ENCODE measurements at places on chromosomes 1 and 21. TPM values are rescaled to one million over a fixed set of nuclear protein-coding genes. Genes with fewer than 3 reads are reported as not detected.
A peak's percentile ranks its signal among the peaks of the same experiment; 100 is the strongest.

DPT gene
- total RNA-seq, result not detected

METTL13 gene
- total RNA-seq, result 64.2 TPM

UBE2Q1 gene
- total RNA-seq, result 36.7 TPM

IL12RB2 gene
- not detected for total RNA-seq

KAZN gene
- total RNA-seq, result 7.0 TPM

VWA5B1 gene
- not detected for total RNA-seq

IL19 gene
- not detected for total RNA-seq

DNA sequence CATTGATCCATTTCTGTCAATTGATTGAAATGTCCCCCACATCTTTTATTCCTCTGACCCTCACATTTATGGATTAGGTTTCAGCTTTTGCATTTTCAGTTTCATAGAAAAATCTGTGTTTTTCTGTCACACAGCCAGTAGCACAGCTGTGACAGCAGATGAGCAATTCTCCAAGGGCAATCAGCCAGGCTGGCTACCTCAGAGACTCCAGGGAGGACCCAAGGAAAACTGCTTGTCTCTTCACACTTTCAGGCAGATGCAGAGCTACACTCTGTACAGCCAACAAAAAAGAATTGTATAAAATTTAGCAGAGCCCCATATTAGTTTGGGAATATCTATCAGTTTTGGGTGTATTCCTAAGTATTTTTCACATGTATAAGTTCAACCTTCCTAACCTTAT, 257.2 kb downstream of the LRRC7 start:
- no peak for DNase-seq

- peak; percentile 82 for DNase-seq
These were observed 1.3 kb upstream of the RC3H1 start for GRCh38 chr1:174023440-174023839.

GRCh38 chr1:55639051-55639450, 423.9 kb upstream of the USP24 start:
- DNase-seq, result no peak

DNA sequence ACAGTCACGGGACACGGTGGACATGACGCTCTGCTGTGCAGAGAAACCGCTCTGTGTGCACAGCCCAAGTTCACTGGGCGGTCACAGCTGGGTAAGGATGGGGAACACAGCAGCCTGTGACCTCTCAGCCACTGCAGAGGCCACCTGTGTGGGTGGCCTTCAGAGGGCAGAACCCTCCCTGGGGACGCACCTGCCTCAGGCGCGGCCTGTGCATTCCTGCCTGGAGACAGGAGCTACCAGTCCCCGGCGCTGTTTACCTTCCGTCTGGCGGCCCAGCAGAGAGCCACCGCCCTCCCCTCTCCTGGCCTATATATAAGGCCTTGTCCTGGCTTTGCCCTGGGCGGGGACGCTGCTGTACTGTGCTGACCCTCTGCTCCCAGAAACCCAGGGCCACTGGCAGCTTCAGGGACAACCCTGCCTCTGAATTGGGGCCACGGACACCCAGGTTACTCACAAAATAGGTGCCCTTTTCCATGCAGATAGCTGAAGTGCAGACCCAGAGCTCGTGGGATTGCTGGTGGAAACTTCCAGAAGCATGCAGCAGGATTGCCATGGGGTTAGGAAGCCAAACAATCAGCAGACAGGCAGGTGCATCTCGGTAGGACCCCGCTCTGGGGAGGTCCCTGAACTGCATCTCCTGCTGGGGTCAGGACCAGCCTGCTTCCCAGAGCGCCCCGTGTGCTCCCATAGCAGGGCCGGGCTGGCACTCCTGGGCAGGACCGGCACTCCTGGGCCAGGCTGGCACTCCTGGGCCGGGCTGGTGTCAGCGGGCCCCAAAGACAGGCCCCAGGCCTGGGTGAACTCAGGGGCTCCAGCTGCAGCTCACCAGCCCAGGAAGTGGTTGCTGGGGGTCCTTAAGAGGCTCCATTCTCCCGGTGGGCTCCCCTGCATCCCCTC, 83.6 kb downstream of the SIK1 start:
- peak; percentile 91 for DNase-seq

DNA sequence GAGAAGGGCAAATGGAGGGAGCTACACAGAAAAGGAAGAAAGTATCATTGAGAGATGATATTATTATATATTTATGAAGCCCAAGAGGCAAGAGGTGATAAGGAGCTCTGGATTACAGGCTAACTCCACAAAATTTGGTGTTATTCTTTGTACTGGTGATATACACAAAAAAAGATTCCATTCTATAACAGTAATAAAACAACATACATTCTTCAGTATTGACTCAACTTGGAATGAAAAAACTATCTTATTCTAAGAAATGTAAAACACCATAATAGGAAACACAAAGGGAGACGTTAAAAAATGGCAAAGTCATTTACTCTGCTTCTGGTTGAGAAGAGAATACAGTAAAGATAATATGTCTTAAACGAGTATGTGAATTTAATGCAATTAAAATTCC, 99.4 kb downstream of the TEX35 start:
- no peak for DNase-seq

- DNase-seq, result no peak
These were observed 2.5 kb downstream of the AGO4 start for GRCh38 chr1:35810096-35810881.

- no peak for DNase-seq
These were observed 28.4 kb upstream of the TIAM1 start for GRCh38 chr21:31372471-31372765.

DNA sequence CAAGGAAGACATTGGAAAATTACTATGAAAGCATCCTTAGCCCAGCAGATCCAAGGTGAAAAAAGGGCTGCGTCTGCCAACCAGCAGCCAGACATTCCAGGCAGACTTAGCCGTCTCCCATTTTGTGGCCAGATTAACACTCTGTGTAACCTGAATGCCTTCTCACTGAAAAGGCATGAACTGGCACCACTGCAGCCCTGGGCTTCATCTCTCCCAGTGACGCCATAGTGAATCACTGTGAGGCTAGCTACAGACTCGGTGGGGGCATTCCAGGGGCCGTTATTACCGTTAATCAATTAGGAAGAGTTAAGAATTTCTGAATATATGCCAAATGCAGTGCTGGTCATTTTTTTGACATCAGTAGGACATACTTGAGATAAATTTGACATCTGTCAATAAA, 627.4 kb downstream of the LMO4 start:
- DNase-seq, result peak; percentile 75

GRCh38 chr21:41439248-41439647, 13.2 kb downstream of the MX1 start:
- DNase-seq, result no peak

DNA sequence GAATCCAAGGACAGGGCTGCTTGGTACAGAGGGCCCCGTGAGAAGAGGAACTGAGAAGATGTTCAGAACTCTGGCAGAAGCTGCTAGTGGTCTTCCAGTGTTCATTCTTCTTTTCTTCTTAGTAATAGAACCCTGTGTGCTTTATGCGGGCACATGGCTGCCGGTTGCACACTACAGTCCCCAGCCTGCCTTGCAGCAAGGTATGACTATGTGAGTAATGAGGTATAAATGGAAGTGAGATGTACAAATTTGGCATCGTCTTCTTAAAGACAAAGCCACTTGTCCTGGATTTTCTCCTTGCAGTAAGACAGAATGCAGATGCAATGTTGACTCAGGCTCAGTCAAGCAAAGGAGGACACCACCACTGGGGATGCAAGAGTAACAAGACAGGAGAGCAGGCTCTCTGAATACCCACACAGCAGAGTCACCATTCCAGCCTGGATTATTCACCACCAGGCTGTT, 15.0 kb upstream of the ATP1B1 start:
- peak; percentile 79 for DNase-seq

GRCh38 chr1:4345094-4345493, 309.3 kb upstream of the AJAP1 start:
- no peak for DNase-seq

DNA sequence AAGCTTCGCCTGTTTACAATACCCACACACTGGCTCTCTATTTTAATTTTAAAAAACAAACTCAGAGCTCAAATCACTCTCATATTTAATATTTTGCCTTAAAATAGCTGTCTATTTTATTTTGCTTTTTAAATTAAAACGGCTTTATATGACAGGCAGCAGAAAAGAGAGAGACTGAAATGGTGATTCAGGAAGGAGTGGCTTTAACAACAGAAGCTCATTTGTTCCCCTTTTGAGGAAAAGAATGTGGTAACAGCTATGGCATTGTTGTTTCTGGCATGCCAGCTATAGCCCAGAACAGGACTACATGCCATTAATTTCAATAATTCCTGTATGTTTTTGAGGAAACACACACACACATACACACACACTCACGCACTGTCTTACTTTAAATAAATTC, 234.2 kb upstream of the PTBP2 start:
- no peak for DNase-seq

DNA sequence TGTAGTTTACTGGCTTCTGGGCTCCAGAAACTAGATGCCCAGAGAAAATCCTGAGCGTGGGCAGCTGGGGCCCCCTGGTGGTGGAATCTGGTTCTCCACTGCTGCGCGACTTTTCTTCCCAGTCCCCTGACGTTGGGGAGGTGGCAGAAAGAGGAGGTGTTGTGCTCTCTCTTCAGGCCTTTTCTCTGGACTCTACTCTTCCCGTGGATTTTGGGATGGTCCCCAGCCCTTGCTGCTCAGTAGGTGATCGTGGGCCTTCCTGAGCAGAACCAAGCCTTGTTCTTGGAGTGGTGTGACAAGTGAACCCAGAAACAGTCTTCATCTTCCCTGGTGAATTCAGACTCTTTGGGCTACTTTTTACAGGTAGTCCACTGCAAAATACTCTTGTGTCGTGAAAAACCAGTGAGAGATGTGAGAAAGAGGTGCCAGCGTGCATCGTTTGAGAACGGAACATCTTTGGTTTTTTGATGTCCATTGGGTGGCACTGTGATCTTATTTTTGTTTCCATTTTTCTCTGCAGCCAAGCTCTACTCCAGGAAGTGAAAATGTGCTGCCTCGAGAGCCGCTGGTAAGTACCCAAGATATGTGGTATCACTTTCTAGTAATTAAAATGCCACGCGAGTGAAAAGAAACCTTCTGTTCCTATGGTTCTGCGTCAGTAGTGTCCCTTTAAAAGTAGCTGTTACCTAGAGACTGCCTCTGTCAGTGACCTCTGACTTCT, 20.2 kb downstream of the PEX14 start:
- peak; percentile 67 for DNase-seq

DNA sequence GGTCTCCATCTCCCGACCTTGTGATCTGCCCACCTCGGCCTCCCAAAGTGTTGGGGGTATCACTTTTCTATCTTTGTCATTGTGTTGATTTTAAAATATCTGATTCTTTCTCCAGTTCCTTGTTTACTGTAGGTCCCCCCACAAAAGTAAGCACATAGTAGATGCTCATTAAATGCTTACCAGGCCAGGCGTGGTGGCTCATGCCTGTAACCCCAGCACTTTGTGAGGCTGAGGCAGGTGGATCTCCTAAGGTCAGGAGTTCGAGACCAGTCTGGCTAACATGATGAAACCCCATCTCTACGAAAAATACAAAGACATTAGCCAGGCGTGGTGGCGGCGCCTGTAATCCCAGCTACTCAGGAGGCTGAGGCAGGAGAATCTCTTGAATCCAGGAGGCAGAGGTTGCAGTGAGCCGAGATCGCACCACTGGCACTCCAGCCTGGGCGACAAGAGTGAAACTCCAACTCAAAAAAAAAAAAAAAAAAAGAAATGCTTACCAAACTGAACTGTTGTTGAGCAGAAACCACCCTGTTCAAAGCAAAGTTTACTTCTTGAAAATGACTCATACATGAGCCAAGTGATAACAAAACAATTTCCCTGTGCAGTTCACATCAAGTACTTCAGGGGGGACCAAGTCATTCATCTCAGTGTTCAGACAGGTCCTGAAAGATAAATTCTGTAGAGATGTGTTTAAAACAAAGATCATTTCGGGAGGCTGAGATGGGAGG, 24.3 kb upstream of the NID1 start:
- no peak for DNase-seq

- DNase-seq, result no peak
These were observed 36.6 kb downstream of the UBE2T start for GRCh38 chr1:202305168-202305567.

- DNase-seq, result no peak
These were observed 224.8 kb downstream of the SIPA1L2 start for GRCh38 chr1:232404981-232405731.
